ENCODE measurements at places on chromosomes 7 and 10.
A peak's percentile ranks its signal among the peaks of the same experiment; 100 is the strongest.

DNA sequence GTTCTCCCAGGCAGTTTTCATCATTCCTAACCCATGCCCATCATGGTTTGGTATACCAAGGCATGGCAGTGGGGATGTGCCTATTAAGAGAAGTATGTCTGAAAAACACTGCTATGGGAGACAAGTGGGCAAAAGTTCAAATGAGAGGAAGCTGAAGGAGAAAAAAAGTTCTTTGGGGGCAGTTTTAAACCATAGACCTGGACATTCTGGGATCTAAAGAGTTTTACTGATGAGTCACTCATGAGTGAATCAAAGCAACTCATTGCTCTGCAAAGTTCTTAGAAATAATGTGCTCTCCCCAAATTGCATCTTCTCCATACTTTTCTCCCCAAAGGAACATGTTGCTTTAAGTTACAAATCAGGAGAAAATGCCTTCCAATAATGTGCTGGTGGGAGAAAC, 256.9 kb upstream of the MTPN start:
- DNase-seq, result no peak

DNA sequence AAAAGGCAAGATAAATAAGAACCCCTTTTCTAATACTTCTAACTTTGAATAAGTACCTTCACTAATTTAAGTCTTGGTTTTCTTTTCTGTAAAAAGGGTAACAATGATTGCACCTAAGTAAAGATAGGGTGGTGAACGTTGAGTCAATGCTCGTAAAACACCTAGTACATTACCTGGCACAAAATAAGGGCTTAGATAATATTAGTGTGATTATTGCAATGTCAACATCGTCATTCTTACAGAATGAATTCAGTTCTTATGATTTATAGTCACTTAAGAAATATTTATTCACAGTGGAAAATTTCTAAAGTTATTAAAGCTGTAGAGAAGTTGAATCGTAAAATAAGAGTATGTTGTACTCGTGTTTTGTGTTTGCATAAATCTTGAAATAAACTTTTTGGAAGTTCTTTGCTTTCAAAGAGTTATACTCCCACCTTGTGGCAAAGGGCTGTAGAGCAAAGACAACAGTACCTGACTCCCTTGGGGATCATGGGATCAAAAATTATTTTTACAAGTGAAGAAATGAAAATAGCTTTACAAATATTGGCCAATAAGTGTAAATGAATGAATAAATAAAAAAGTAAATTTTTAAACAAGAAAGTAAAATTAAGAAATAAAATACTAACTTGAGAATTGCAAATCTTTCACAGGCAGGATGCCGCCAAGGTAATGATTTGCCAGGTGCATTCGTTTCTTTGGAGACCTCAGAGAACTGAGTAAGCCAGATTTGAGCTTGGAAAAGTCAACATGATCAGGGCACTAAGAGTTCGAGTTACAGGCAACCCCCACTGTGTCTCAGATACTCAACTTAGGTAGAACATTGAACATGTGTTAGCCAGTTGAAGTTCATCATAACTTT, 285.8 kb upstream of the CACNA2D1 start:
- DNase-seq, result peak; percentile 60

DNA sequence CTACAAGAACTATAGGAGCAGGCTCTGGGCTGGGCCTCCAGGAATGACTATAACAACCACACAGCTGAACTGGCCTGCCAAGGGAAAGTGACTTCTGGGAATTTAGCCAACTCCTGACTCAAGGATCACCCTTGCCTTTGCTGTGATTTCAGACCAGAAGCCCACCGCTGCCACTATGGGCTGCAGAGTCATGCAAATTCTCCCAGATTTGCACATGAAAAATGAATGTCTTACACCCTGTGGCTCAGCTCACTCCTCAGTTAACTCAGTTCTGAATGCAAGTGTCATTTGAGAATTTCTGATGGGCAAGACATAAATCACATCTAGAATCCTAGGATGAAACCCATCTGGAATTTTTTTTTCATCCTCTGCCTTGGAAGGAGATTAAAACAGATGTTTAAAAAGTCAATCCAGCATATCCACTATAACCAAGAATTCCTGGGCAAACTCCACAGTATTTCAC, 186.5 kb upstream of the BET1 start:
- DNase-seq, result peak; percentile 98

- DNase-seq, result no peak
Measured at GRCh38 chr10:506451-507354, 182.8 kb downstream of the DIP2C start.

- DNase-seq, result no peak
Measured at GRCh38 chr7:45601094-45601493, 26.9 kb downstream of the ADCY1 start.

- no peak for DNase-seq
Measured at GRCh38 chr7:30751696-30752273, at the start of gene INMT. INMT (plus strand) TSS chr7:30752135; CDS start chr7:30752151, 16 bp downstream.

DNA sequence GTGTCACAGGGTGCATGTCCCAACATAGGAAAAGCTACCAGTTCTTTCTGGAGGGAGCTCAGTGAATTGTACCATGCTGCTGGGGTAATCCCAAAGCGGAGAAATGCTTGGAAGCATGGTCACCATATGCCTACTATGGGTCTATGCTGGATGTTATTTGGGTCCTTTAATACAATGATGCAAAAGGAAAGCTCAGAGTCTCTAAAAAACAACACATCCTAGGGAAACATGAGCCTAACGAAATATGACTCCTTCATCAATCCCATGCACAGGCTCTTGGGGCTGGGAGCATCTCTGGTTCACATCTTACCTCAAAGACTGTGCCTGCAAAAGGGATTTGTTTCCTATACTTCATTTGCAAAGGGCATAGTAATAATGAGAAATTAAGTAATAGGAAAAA, 65.2 kb downstream of the CUBN start:
- DNase-seq, result peak; percentile 20

- DNase-seq, result peak; percentile 67
Measured at GRCh38 chr10:78211561-78212051, 177.9 kb downstream of the RPS24 start.

GRCh38 chr7:82778021-82778420, 334.4 kb upstream of the CACNA2D1 start:
- peak; percentile 58 for DNase-seq

GRCh38 chr10:112858986-112859651, 90.9 kb upstream of the TCF7L2 start:
- no peak for DNase-seq

DNA sequence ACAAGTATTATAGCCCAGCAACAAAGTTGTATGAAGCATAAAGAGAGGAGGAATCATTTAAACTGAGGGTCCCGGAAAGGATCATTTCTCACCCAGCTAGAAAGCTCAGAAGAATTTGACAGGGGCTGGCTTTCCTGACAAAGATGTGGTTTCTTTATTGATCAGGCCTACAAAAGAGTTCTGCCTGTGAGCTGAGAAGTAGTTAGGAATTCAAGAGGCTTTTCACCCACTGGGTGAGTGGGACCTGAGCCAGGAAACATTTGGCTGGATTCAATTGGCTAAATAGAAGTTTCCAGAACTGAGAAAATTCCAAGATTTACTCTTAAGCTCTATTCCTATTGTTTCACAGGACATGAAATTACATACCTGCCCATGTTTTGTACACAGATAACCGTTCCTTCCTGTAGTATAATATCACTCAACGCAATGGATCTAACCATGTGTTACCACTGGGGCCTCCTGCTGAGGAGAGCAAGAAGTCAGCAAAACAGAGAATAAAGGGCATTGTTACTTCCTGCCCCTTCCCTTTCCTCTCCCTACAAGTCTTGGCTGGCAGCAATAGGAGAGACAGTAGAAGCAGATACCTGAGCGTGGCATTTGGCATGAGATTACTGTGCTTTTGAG, 53.9 kb upstream of the PAPSS2 start:
- no peak for DNase-seq

DNA sequence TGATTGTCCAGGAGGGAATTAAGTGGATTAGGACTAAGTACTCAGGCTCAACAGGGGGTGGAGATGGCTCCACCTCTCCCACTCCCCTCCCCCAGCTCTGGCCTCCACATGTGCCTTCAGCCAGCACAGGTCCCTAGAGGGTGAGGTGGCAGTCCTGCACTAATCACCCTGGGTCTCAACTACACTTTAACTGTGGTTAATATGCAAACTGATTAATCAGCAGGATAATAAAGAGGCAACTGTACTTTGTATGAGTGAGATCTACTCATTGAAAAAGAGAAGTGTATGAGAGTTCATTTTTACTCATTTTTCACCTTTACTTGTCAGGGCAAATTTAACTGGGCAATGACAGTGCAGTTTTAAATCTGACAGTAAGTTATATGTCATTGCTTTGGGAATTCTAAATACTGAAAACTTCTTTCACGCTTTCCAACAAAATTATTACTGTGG, 223.8 kb upstream of the CCDC6 start:
- no peak for DNase-seq

DNA sequence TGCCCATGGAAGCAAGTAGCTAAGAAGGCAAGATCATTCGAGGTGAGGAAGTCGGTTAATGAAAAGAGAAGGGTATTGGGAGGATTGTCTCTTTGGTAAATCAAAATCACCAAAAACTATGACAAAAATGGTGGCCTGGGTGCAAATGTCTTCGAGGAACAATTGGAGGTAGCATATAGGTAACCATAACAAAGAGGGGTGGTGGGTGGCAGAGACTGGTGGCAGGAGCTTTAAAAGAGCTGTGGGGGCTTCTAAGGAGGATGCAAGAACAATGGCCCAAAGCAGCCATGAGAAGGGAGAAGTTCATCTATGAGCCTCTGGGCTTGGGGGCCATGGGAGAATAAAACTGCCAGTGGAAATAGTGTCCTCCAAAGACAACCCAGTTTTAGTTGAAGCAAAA, 172.2 kb upstream of the PDE1C start:
- no peak for DNase-seq

DNA sequence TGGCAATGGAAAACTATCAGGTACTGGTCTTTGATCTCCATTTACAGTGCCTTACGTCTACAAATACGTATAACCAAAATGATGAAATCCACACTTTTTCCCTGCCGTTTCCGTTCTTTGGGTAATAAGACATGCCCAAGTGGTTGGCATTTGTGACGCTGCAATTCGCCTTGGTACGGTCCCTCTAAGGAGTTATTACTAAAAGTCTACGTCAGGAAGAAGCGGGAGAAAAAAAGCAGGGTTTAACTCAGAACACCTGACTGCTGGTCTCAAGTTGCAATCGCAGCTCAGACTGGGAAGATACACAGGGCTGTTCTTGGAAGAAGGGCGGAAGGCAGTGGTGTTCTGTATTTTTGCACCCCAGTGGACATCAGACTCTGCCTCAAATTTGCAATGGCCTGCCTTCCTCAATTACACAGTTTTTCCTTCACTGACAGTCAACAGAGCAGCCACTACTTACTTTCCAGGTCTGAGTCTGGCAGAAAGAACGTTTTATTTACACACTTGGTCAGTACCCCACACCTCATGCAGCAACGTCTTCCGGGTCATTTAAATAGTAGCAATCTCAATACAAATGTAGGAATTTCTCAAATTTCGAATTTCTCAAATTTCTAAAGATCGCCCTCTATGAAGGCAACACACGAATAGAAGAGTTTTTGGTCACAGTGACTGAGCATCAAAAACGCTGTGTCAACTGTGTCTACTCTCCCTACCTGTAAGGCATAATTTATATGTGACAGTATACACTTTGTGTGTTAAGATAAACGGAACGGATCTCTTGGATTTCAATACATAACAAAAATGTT, 2.1 kb downstream of the BAIAP2L1 start:
- no peak for DNase-seq

DNA sequence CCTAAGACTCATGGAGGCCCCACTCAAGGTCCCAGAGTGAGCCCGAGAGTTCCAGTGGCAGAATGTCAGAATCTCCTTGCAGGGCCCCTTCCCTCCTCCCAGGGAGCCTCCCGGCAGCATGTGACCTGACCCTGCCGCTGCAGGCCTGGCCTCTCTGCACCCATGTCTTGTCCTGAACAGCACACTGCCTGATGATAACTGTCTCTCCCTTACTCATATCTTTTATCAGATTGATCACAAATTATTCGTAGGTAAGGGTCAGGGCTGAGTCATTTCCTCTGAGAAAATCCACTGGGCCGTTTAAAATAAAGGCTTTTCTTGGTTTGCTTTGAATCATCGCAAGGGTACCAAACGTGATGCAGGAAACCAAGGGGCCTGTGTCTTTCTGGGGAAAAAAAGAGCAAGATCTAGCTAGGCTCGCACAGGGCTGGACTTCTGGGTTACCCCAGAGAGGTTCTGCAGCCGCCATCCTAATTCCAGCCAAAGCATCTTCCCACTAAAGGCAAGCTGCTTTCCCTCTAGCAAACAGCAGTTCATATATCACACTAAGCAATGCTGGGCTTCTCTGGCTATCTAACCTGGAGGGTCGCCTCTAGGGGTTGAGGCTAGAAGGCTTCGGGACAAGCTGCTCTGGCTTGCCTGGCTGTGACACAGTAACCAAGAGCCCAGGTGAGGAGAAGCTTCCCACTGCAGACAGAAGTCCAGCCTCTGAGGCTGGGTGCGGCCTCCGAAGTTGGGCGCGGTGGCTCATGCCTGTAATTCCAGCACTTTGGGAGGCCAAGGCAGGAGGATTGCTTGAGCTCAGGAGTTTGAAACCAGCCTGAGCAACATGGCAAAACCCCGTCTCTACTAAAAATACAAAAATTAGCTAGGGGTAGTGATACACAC, 104.9 kb downstream of the SPDYE5 start:
- peak; percentile 53 for DNase-seq

DNA sequence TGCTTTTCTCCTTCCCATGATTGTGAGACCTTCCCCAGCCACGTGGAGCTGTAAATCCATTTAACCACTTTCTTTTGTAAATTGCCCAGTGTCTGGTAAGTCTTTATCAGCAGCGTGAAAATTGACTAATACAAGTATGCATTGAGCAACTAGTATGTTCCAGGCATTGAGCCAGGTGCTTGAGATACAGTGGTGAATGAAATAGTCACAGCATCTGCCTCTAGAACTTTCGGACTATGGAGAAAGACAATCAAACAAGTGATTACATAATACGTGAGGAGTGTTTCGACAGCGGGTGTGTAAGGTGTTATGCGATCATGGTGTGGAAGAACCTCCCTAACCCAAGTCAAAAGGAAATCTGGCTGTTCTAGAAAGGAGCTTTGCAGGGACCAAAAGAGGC, 21.6 kb upstream of the NUP205 start:
- DNase-seq, result peak; percentile 37

DNA sequence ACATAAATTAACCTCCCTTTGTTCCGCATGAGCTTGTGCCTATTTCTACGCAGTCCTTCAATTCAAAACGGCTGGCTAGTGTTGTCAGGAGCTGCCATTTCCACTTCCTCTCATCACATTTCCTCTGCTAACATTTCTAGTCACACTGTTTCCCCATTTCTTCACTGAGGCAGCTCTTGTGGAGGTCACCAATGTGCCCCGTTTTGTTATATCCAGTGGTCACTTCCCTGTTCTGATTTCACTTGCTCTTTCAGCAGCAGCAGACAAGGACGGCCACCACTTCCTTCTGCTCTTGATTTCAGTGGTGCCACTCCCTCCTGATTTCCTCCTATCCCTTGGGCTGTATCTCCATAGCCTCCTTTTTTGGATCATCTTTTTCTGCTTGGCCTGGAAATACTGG, 64.8 kb upstream of the SEC61G start:
- DNase-seq, result no peak

- DNase-seq, result no peak
Measured at GRCh38 chr7:68411742-68412141, 1186.5 kb upstream of the AUTS2 start.

- peak; percentile 58 for DNase-seq
Measured at GRCh38 chr10:68406111-68406814, 814 bp downstream of the RUFY2 start.

GRCh38 chr7:139023076-139023475, 12.8 kb downstream of the ZC3HAV1L start:
- DNase-seq, result no peak

- DNase-seq, result no peak
Measured at GRCh38 chr10:46233181-46233580, 53.6 kb upstream of the ANTXRL start.

GRCh38 chr7:20562461-20562860, 53.0 kb upstream of the ABCB5 start:
- DNase-seq, result no peak
